Esophagus muscularis mucosa (tissue), 4 donors: ENCODE measurements at places on chromosomes 2 and 18. TPM values are rescaled to one million over a fixed set of nuclear protein-coding genes. Genes with fewer than 3 reads are reported as not detected.

- no peak overlapping the region for H3K27ac ChIP-seq
- DNase-seq = no peak
- no peaks in the 10 kb centered on the region for H3K27me3 ChIP-seq
- peaks cover 8% of the 10 kb centered on the region for H3K4me1 ChIP-seq
Measured at GRCh38 chr2:60465736-60466135, 87.7 kb downstream of the BCL11A start.

DNA sequence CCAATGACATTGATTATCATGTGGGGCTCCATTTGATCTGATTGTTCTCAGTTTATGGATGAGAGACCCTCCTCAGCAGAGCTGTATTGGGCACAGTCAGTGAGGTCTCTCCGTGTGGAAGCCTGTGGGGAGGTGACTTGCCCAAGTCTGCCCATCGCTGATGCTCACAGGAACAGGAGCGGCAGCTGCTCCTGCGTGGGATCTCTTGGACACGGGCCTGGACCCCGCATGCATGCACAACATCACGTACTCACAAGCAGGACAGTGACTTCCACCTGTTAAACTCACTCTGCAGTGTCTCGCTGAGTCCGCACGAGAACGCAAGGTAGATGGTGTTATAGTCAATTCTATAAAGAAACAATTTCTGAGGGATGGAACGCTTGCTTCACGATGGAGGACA, 55.0 kb downstream of the KCNF1 start:
- no peak overlapping the region for H3K4me3 ChIP-seq
- peaks cover 7% of the 10 kb centered on the region for H3K4me1 ChIP-seq
- peaks cover 5% of the 10 kb centered on the region for H3K27me3 ChIP-seq
- no peak overlapping the region for H3K27ac ChIP-seq
- DNase-seq = no peak
- no peaks in the 10 kb centered on the region for H3K36me3 ChIP-seq

- H3K36me3 ChIP-seq = no peaks in the 10 kb centered on the region
- H3K4me3 ChIP-seq = no peak overlapping the region
- DNase-seq = no peak
- H3K27ac ChIP-seq = no peak overlapping the region
- no peaks in the 10 kb centered on the region for H3K4me1 ChIP-seq
Measured at GRCh38 chr18:24485681-24486080, 25.2 kb downstream of the HRH4 start.

- no peak overlapping the region for H3K4me3 ChIP-seq
- peaks cover 3% of the 10 kb centered on the region for H3K4me1 ChIP-seq
- H3K27me3 ChIP-seq = no peaks in the 10 kb centered on the region
- no peak overlapping the region for H3K27ac ChIP-seq
- no peak for DNase-seq
Measured at GRCh38 chr2:219916281-219916680, 288.9 kb downstream of the SLC4A3 start.

- no peak for DNase-seq
- H3K27ac ChIP-seq = no peak overlapping the region
- no peaks in the 10 kb centered on the region for H3K4me1 ChIP-seq
- no peaks in the 10 kb centered on the region for H3K27me3 ChIP-seq
- no peak overlapping the region for H3K4me3 ChIP-seq
- no peaks in the 10 kb centered on the region for H3K36me3 ChIP-seq
Measured at GRCh38 chr2:185219981-185220380, 518.6 kb upstream of the FSIP2 start.

DNA sequence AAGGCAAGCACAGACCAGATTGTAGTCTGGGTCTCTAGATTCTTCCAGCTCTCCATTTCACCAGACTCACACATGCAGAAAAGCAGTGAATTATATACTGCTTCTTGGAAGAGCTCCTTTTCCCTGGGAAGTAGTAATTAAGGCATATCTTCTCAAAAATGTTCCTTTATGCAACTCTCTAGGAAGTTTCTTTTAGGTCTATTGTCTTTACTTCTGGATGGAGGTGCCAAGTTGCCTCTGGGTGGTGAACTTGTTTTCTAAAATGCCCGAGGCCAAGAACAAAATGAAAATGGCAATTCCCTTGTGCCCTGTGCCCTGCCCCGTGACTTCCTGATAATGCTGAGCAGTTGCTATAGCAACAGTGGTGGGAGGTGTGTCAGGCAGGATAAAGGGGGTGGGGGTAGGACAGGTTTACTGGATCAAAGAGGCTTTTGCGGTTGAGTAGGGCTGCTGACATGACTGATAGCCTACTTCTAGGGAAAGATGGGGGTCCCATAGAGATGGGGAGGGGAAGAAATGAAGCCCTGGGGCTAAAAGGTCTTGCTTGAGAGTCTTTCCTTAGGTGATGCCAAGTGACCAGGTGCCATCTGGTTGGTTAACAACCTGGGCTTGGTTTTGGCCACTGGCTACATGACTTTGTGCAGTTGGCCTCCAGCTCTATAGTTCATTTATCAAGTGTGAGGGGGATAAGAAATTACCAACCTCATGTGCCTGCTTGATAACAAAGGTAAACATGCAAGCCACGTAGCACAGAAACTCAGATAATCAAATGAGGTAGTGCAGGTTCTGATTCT, 11.8 kb downstream of the IGFBP2 start:
- H3K4me3 ChIP-seq = no peak overlapping the region
- peaks cover 75% of the 10 kb centered on the region for H3K4me1 ChIP-seq
- no peak for DNase-seq
- H3K36me3 ChIP-seq = no peaks in the 10 kb centered on the region
- peak overlapping the region; percentile 62 for H3K27ac ChIP-seq
- no peaks in the 10 kb centered on the region for H3K27me3 ChIP-seq

GRCh38 chr2:206275312-206276055, 1.0 kb downstream of the ZDBF2 start:
- H3K27me3 ChIP-seq = peaks cover 11% of the 10 kb centered on the region
- no peaks in the 10 kb centered on the region for H3K4me1 ChIP-seq
- no peak for DNase-seq
- H3K27ac ChIP-seq = peak overlapping the region; percentile 70
- H3K36me3 ChIP-seq = no peaks in the 10 kb centered on the region

- no peaks in the 10 kb centered on the region for H3K4me1 ChIP-seq
- no peak overlapping the region for H3K4me3 ChIP-seq
- H3K27ac ChIP-seq = no peak overlapping the region
- DNase-seq = no peak
Measured at GRCh38 chr2:62362561-62362960, 143.4 kb downstream of the TMEM17 start.

GRCh38 chr2:523698-524270, 153.4 kb downstream of the TMEM18 start:
- no peak overlapping the region for H3K27ac ChIP-seq
- no peak overlapping the region for H3K4me3 ChIP-seq
- DNase-seq = peak; percentile 80
- no peaks in the 10 kb centered on the region for H3K4me1 ChIP-seq

UGT1A4 gene
- total RNA-seq = not detected

DNA sequence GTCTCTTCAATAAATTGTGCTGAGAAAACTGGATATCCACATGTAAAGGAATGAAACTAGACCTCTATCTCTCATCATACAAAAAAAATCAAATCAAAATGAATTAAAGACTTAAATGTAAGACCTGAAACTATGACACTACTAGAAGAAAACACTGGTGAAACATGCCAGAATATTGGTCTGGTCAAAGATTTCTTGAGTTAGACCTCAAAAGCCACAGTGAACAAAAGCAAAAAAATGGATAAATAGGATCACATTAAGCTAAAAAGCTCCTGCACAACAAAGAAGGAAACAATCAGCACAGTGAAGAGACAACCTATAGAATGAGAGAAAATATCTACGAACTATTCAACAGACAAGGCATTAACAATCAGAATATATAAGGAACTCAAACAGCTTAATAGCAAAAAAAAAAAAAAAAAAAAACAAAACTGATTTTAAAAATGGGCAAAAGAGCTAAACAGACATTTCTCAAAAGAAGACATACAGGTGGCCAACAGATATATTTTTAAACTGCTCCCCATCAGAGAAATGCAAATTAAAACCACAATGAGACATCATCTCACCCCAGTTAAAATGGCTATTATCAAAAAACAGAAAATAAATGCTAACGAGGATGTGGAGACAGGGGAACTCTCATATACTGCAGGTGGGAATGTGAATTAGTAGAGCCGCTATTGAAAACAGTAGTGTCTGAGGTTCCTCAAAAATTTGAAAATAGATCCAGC, 66.3 kb downstream of the NCKAP1 start:
- H3K27me3 ChIP-seq = no peaks in the 10 kb centered on the region
- no peak overlapping the region for H3K4me3 ChIP-seq
- peaks cover 4% of the 10 kb centered on the region for H3K36me3 ChIP-seq
- no peak overlapping the region for H3K27ac ChIP-seq
- no peak for DNase-seq

GRCh38 chr2:99640635-99641151, 150.9 kb upstream of the REV1 start:
- no peak overlapping the region for H3K27ac ChIP-seq
- no peak for DNase-seq
- no peaks in the 10 kb centered on the region for H3K27me3 ChIP-seq
- H3K36me3 ChIP-seq = no peaks in the 10 kb centered on the region
- H3K4me1 ChIP-seq = peaks cover 30% of the 10 kb centered on the region
- H3K4me3 ChIP-seq = no peak overlapping the region

DNA sequence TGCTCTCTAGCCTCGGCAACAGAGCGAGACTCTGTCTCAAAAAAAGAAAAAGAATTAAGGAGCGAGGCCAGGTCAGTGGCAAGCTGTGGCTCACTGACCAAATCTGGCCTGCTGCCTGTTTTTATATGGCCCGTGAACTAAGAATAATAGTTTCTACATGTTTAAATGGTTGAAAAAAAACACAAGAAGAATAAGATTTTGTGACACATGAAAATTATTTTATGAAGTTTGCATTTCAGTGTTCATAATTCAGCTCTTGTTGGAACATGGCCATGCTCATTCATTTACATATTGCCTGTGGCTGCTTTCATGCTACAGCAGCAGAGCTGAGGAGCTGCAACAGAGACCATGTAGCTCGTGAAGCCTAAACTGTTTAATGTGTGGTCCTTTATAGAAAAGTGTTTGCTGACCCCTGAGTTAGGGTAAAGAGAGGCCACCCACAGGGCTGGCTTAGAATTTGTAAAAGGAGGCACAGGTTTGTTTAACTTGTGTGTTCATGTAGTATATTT, 59.5 kb downstream of the MFSD6 start:
- H3K4me1 ChIP-seq = peaks cover 63% of the 10 kb centered on the region
- DNase-seq = no peak
- H3K27ac ChIP-seq = peak overlapping the region; percentile 81
- H3K36me3 ChIP-seq = peaks cover 7% of the 10 kb centered on the region
- H3K4me3 ChIP-seq = peak overlapping the region; percentile 5

TUBA4B gene
- not detected for total RNA-seq

GRCh38 chr18:28399781-28400362, 222.9 kb upstream of the CDH2 start:
- H3K27ac ChIP-seq = no peak overlapping the region
- no peaks in the 10 kb centered on the region for H3K36me3 ChIP-seq
- no peak for DNase-seq
- no peaks in the 10 kb centered on the region for H3K27me3 ChIP-seq
- no peak overlapping the region for H3K4me3 ChIP-seq
- H3K4me1 ChIP-seq = no peaks in the 10 kb centered on the region

OXER1 gene
- 0.58 TPM for total RNA-seq

- H3K36me3 ChIP-seq = no peaks in the 10 kb centered on the region
- H3K27me3 ChIP-seq = no peaks in the 10 kb centered on the region
- H3K4me1 ChIP-seq = peaks cover 11% of the 10 kb centered on the region
- H3K27ac ChIP-seq = no peak overlapping the region
- no peak for DNase-seq
Measured at GRCh38 chr2:16671760-16672159, 6.1 kb upstream of the CYRIA start.

RGPD3 gene
- total RNA-seq = 0.33 TPM

DNA sequence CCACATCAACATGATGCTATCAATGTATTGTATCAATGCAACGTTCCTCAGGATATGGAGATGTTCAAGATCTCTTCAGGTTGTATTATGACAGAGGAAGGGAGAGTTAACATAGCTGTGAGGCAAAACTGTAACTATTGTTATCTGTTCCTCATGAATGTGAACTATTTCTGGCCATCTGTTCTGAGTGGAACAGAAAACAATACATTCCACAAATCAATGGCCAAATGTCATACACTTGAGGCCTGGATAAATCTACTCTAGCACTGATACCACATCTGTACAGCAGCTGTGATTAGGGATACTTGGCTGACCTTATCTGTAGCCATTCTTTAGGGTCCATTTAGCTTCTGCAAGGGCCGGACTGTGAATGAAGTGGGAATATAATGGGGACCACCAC, 447.9 kb downstream of the IRS1 start:
- no peak overlapping the region for H3K27ac ChIP-seq
- no peaks in the 10 kb centered on the region for H3K27me3 ChIP-seq
- DNase-seq = no peak
- H3K36me3 ChIP-seq = no peaks in the 10 kb centered on the region
- no peak overlapping the region for H3K4me3 ChIP-seq
- no peaks in the 10 kb centered on the region for H3K4me1 ChIP-seq

GRCh38 chr2:111698089-111698488, 185.9 kb downstream of the ANAPC1 start:
- H3K4me3 ChIP-seq = no peak overlapping the region
- no peak for DNase-seq
- H3K27me3 ChIP-seq = no peaks in the 10 kb centered on the region

- no peak overlapping the region for H3K4me3 ChIP-seq
- no peaks in the 10 kb centered on the region for H3K27me3 ChIP-seq
- H3K4me1 ChIP-seq = no peaks in the 10 kb centered on the region
Measured at GRCh38 chr2:234102112-234102511, 51.6 kb downstream of the SPP2 start.

DNA sequence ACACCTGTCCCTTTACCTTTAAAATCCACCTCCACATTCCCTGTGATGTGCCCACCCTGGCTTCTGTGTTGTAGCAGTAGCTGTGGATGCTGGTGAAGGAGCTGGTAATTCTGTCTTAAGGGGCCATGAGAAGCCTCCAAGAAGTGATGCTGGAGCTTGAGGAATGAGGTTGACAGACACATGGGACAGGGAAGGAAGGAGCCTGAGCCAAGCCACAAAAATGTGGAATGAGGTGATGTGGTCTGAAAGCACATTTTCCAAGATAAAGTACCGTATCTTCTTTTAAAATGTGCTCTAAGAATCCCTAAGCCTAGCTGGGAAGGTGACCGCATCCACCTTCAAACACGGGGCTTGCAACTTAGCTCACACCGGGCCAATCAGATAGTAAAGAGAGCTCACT, 31.2 kb downstream of the VWA3B start:
- H3K27me3 ChIP-seq = no peaks in the 10 kb centered on the region
- DNase-seq = no peak
- H3K27ac ChIP-seq = no peak overlapping the region
- no peaks in the 10 kb centered on the region for H3K4me1 ChIP-seq
- no peak overlapping the region for H3K4me3 ChIP-seq

DNA sequence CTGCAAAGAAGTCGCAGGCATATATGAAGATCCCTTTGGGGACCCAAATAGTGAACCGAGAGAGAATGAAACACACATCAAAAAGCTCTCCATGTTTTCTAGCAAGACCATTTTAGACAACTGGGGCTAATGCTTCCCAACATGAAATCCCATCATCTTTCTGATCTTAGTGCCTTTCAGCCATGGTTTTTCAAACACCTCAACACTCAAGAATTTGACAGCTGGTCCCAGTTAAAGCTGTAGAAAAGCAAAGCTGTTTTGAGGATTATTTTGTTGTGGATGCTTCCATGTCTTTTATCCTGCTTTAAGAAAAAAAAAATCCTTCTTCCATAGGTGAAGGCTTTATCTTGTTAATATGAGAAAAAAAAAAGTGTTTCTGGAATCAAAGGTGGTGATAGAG, 259.1 kb downstream of the STK39 start:
- no peak overlapping the region for H3K27ac ChIP-seq
- H3K4me1 ChIP-seq = peaks cover 16% of the 10 kb centered on the region
- H3K36me3 ChIP-seq = no peaks in the 10 kb centered on the region
- no peak overlapping the region for H3K4me3 ChIP-seq
- DNase-seq = no peak

PXDN gene
- 28.5 TPM for total RNA-seq

LHCGR gene
- 0.65 TPM for total RNA-seq

POTEJ gene
- total RNA-seq = not detected
